Fibroblast of skin of scalp (primary cell): ENCODE measurements at places on chromosomes 4 and X.

- no peak for DNase-seq
Measured at GRCh38 chr4:103664436-103665075, 55.2 kb downstream of the TACR3 start.

DNA sequence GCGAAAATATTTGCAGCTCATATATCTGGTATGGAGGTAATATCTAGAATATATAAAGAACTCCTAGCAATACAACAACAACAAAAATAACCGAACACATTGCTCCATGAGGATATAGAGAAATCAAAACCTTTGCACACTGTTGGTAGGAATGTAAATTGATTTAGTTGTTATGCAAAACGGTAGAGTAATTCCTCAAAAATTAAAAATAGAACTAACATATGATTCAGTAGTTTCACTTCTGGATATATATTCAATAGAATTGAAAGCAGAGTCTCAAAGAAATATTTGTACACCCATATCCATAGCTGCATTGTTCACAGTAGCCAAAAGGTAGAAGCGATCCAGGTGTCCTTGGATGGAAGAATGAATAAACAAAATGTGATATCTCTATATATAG, 203.0 kb upstream of the CNKSR2 start:
- no peak for DNase-seq

DNA sequence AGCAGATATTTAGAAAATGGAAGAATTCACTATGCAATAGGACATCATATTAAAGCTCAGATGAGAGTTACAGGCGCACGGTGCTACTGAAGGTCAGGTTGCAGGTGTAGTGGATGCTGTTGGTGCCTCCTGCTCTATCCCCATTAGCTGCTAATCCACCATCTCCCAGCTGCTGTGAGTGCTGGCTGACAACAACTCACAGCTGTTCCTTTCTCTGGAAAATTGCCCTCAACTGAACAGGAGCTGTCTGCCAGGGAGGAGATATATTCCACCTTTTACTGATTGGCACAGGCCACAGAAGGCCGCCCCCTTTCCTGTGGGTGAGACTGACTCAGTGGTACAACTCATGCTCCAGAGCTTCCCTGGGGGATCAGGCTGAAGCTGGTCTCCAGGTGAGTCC, 48.7 kb downstream of the UCHL1 start:
- DNase-seq = no peak

DNA sequence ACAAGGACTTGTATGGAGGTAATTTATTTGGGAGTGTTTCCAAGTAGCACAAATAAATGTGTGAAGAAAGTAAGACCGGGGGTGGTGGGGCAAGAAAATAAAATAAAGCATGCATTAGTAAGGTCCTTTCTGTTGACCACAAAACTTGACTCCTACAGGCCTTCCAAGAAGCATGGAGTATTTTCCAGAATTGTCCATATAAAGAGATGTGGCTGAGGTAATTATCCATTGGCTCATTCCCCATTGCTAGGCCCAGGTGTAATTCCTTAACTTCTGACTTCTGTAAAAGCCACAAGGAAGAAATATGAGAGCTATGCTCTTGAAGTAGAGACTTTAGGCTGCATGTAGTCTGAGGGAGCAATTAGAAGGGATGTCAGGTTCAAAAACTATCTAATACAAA, 430.5 kb upstream of the PABPC4L start:
- DNase-seq = no peak

DNA sequence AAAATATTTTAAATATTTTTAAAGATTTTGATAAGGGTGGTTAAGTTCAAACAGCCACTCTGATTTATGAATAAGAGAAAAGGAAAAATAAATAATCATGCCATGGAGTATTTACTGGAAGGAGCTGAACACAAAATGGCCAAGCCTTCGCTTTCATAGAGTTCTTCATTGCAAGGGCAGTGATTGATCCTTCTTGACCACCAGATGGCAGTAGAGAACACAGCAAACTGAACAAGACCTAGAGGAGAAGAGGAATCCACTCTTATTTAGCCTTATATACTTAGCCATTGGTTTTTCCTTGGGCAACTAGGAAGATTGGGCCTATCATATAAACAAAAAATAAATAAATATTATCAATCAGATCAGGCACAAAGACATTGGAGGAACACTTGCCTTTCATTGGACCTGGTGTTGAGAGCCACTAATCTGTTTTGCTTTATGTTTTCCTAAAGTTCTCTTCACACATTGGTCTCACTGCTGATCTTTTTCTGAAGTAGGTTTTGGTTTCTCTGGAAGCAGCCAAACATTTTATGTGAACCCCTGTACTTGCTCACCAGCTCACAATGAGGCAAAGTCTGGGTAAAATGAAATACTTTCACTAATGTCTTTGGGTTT, 58.1 kb upstream of the PARM1 start:
- DNase-seq = peak; percentile 75

DNA sequence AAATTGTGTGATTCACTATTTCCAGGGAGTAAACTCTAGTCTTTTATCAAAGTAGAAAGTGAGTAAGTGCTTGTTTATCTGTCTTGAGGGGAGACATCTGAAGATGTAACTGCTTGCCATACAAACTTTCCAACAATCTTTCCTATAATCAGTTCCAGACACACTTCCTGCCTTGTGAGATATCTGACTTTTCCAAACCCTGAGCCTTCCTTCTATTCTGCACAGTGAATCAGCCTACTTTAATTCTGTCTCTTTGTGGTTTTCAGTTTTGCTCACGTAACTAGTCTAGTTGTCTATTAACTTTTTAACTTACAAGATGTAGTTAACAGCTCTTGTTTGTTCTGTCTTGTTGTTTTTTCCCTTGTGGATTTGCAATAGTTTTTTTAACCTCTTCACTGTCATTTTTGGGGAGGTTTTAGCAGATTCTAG, 947.8 kb downstream of the C4orf33 start:
- DNase-seq = peak; percentile 64

- DNase-seq = no peak
Measured at GRCh38 chr4:145316897-145317574, 136.6 kb upstream of the OTUD4 start.

- no peak for DNase-seq
Measured at GRCh38 chr4:36283912-36284465, 2.6 kb downstream of the DTHD1 start.

- DNase-seq = no peak
Measured at GRCh38 chr4:13597141-13597540, 30.4 kb downstream of the BOD1L1 start.

DNA sequence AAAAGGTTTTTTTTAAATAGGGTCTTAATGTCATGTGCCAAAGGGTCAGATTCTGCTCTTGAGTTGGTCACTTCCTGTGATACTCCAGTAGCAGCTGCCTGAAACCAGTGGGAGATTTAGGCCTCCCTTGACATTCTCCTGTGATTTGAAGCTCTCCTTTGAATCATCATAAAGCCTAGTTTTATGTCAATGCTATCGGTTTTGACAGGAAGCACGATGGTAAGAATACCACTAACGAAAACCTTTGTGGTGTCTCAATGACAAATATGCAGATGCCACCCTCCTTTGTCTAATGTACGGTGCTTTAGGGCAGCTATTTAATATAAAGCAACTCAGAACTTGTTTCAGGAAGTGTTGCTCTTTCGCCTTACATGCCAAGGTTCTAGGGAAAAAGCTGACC, 44.2 kb downstream of the CCNI start:
- DNase-seq = no peak

- DNase-seq = no peak
Measured at GRCh38 chr4:145865274-145865941, 73.2 kb downstream of the ZNF827 start.

GRCh38 chr4:24978291-24979075, 52.3 kb downstream of the LGI2 start:
- DNase-seq = no peak

DNA sequence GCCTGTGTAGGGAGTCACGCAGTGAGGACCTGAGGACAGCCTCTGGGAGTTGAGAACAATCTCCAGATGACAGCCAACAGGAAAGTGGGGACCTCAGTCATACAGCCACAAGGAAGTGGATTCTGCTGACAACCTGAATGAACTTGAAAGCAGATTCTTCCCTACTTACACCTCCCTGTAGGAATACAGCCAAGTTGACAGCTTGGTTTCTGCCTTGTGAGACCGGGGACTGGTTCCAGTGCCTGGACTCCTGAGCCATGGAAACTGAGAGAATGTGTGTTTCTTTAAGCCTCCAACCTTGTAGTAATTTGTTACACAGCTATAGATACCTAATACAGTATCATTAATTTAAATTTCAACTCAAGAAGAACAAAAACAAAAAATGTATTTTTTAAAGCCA, 107.5 kb downstream of the CNKSR2 start:
- DNase-seq = no peak

GRCh38 chr4:44150091-44150576, 298.5 kb downstream of the KCTD8 start:
- DNase-seq = peak; percentile 5

DNA sequence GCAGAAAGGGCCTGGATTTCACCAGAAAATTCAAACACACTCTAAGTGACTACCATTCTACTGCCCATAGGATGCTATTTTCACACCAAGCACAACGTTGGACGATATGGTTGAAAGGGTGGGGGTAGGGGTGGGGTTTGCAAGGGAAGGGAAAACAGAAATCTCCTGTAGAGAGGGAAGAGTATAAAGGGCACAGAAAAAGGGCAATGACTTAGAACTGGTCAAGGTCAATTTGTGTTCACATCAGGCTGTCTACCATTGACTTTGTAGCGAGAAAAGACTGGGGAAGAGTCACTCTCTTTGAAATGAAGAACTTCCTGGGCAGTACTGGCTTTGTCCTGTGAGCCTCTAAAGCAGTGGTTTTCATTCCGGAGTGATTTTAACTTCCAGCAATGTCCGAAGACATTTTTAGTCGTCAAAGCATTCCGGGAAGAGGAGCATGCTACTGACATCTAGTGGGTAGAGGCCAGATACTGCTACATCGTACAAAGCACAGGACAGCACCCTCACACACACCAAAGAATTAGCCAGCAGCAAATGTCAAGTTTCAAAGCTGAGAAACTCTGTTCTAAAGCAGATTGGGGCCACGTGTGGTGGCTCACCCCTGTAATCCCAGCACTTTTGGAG, 48.4 kb upstream of the SLC7A3 start:
- peak; percentile 63 for DNase-seq

DNA sequence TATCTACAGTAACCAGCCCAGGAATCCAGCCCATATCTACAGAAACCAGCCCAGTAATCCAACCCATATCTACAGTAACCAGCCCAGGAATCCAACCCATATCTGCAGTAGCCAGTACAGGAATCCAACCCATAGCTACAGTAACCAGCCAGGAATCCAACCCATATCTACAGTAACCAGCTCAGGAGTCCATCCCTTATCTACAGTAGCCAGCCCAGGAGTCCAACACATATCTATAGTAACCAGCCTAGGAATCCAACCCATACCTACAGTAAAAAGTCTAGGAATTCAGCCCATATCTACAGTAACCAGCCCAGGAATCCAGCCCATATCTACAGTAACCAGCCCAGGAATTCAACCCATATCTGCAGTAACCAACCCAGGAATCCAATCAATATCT, 445.0 kb upstream of the BOD1L1 start:
- no peak for DNase-seq

GRCh38 chr4:60847614-60848013, 352.5 kb upstream of the ADGRL3 start:
- no peak for DNase-seq

DNA sequence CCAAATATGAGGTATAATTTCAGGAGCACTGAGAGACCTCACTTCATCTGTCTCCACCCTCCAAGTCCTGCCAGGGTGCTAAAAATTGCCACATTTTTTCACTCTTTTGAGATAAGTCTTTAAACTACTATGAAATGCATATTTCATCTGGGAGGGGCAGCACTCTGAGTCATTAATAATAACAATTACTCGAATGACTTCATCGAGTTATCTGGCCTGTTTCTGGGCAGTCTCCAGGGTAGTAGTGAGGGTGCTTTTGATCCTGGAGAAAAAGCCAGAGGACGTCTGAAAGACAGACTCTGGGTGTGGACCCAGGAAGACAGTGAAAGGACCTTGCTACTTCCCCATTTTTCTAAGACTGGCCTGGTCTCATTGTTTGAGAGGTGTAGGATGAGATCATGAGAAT, 42.3 kb upstream of the SRD5A3 start:
- peak; percentile 80 for DNase-seq

GRCh38 chr4:74218201-74218600, 60.3 kb downstream of the MTHFD2L start:
- peak; percentile 67 for DNase-seq

GRCh38 chr4:173449380-173449717, 50.4 kb upstream of the SCRG1 start:
- DNase-seq = no peak

GRCh38 chr4:76634220-76634619, 199.2 kb downstream of the SHROOM3 start:
- DNase-seq = peak; percentile 85

DNA sequence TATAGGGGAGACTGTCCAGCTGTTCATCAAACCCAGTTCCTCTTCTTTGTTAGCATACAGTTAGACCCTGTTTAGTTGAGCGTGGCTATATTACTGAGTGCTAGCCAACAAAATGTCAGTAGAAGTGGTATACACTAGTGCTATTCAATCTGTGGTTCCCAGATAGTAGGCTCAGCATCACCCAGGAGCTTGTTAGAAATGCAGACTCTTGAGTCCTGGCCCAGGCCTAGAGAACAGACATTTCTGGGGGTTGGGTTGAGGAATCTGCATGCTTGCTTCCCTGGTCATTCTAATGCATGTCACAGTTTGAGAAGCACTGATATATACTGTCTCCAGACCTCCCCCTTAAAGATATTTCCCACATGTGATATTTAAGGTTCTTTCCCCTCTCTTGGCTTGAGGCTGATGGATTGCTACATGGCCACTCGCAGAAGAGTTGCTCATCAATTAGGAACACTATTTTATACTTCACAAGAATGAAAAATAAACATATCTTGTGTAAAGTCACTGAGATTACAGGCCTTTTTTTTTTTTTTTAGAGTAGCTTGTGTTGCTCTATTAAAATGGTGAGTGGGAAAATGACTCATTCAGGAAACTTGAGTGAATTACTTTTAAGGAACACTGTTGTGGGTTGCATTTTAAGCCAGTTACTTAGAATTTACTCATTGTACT, 289.0 kb downstream of the STIM2 start:
- peak; percentile 51 for DNase-seq

DNA sequence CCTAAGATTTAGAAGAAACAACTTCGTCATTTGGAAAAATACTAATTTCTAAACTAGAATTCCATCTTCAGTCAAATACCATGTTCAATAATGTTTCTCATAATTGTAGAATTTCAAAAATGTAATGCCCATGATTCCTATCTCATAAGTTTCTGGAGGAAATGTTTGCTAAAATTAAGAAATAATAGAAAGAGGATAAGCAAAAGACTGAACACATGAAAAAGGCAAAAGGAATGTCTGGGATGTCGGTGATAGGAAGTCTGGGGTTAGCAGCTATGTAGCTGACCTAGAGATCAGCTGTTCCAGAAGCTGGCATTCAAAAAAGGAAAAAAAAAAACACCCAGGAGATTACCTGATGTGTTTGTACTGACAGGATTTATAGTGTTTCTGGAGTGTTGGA, 18.9 kb upstream of the PCDH10 start:
- DNase-seq = peak; percentile 58

GRCh38 chr4:3302786-3303564, 10.2 kb downstream of the RGS12 start:
- no peak for DNase-seq

- no peak for DNase-seq
Measured at GRCh38 chr4:69781458-69782418, 21.3 kb upstream of the SULT1B1 start.
